ENCODE measurements at places on chromosomes 1 and 21.

DNA sequence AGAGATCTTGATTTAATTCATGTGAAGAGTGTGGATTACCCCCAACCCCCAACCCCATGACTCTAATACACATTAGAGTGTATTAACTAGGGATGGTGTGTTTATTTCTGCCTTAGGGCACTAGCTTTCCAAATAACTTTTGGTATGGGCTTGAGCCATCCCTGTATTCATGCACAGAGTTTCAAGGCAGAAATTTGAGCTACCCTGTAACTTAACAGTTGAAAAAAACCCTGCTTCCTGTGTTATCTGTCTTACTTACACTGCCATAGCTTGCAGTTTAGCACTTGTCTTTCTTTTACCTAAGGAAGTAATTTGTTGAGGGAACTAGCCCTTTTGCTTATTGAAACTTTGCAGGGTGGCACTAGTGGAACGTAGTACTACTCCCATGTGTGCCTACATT is 6.3 kb downstream of the SRSF11 start:
- DNase-seq = no peak

GRCh38 chr1:229167318-229167717 is 103.6 kb upstream of the RAB4A start:
- no peak for DNase-seq

DNA sequence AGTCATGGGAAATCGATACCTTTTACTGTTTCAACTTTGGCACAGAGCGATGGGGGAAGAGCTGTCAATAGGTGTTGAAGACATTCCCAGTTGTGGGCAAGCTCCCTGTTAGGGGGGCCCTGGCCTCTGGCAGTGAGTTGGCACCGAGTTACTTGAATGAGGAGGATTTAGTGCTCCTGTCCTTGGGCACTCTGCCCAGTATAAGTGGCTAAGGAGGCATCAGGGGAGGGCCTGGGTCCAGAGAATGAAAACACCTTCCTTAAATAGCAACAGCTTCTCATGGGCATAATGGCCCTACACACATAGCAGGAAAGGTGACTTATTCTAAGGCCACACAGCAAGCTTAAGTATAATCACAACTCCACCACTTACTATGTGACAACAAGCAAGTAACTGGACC is 664.4 kb downstream of the PTPRU start:
- no peak for DNase-seq

DNA sequence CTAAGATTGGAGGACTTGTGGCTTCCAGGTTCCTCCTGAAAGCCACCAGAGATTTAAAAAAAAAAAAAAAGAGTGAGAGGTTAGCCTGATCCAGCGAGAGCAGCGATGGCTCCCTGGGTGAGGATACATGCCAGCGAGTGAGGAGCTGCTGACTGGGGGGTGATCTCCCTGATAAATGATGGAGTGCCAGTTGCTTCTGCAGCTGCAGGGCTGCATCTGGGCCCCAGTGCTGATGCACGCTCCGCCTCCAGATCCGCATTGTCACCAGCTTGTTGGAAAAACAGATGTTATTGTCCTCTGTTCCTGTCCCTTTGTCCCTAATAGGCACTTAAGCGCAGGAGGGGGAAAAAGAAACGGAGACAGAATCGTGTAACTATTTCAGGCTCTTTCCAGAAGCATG is 28.6 kb downstream of the UBIAD1 start:
- DNase-seq = no peak

DNA sequence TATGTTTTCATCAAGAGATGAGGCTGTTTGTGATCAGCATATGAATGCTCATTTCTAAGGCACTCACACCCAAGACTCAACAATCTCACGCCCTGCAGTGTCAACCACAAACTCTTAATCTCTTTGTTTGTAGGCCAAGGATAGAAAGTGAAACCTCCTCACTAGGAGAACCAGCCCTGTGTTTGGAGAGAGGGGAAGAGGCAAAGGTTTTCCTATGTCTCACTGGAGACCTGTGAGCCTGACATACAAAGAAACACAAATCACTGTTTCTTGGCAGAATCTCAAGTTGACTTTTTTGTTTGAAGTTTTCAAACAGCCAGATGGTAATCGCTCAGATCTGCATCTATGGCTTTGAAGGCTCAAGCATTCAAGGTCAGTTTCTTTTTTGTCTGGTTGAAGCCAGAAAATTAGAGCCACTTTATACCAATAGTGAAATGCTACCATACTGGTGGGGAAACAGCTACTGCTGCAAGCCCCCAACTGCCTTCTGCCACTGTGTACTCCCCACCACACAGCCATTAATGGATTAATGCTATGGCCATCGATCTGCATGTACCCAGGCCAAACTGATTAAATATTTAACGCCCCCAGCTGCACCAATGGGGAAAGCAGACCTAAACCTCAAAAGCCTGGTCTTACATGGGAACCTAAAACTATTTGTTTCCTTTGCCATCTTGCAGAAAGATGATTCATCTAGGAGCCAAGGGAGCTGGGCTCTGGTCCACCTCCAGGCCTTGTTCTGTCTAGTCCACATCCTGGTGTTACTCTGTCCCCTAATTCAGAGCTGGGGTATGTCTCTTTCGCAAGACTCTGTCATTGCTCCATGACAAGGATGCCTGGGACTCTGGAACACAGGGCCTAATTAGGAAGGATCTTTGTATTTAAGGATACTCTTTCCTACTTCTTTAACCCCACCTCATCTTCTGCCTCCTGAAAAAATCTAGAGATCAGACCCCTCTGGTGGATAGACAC is 16.3 kb downstream of the PDZK1 start:
- DNase-seq = no peak

- DNase-seq = no peak
These were observed 42.2 kb downstream of the RNF220 start for GRCh38 chr1:44447051-44447810.

DNA sequence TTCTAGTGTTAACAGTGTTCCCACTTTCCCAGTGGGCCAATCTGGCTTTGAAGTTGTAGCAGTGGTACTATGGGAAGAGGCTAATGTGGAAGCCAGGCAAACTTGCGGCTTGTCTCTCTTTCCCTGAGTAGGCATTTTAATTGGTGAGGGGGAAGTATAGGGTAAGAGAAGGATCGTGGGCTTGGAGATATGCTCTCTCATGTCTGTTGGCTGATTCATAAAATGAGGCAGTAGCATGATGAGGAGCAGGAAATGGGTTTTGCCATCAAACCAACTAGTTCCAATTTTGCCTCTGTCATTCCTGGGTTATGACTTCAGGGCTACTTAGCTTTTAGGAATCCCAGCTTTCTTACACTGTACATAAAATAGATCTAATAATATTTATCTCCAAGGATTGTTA is 12.1 kb downstream of the C8A start:
- no peak for DNase-seq

GRCh38 chr21:43728467-43729390 is 9.8 kb downstream of the PDXK start:
- DNase-seq = peak; percentile 66

DNA sequence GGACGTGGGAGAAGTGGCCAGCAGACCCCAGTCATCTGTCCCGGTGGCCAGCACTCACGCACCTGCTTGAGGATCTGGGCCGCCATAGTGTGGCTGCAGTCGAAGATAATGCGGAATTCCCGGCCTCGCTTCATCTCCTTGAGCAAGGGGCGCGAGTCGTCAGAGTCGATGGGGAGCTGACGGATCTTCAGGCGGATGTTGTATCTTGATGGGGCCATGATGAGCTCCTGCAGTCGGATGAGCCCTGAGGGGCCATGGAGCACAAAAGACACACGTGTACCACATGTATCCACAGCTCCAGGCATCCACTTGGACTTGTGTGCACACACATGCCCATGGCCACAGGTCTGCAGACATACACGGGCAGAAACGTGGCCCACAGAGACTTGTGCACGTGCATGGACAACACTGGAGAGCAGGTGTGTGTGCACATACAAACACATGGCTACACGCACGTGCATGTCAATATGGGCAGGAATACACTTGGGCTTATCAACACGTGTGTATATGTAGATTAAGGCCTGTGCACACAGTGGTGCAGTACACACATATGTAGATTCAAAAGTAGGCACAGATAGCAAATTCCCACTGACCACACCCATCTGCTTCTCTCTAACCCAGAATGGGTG is 162.1 kb downstream of the GRIK3 start:
- no peak for DNase-seq

DNA sequence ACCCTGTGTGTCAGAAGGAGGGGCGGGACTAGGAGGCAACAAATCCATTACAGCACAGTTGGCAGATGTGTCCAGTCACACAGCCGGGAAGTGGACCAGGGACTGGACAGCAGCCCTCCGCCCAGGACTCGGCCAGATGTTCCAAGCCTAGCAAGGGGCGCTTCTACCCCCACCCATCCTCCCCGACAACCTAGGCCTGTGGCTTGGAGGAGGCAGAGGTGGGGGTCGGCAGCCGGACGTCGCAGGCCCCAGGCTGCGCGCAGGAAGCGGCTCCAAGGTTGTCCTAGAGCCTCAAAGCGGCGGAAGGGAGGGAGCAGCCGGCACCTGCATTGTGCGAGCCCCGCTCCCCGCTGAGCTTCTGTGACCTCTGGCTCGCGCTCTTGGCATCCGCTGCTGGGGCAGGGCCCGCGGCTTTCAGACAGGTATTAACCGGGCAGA is 20.6 kb upstream of the MYCL start:
- no peak for DNase-seq

- no peak for DNase-seq
These were observed 11.4 kb downstream of the ARMH1 start for GRCh38 chr1:44685881-44686280.

DNA sequence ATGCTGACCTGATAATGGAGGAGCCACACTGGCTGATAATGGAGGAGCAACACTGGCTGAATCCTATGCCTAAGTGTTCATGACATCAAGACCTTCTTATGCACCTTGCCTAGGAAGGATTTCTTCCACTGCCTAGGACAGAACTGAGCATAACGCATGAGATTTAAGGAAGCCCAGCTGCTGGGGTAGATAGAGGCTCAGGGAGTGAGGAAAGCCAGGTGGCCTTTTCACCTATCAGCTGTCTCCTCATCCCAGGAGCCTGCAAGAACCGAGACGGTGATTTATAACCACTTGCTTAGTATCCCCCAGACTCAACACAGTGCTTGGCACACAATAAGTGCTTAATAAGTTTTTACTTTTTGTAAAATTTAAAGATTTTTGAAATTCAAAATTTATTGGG is 7.4 kb upstream of the CTBS start:
- no peak for DNase-seq

Data from activated naive CD4-positive, alpha-beta T cell treated with anti-CD3 and anti-CD28 coated beads, Interleukin-2, amount 50 U/mL, for 16 hours (primary cell).